ENCODE measurements at places on chromosomes 12 and 14.
A peak's percentile ranks its signal among the peaks of the same experiment; 100 is the strongest.

DNA sequence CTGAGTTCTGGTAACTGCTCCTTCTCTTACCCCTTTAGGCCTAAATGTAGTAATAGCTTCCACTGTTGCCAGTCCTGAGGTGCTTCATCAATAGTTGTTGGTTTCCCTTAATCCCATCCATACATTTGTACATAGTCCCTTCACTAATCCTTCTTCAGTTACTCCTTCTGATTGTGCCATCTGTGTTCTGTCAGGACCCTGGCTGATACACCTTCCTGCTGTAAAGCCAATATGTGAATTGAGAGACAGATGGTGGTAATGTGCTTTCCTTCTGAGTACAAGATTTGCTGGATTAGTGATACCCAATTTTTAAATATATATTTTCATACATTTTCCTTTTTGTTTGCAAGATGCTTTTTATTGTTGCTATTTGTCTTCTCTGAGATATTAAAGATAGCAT lies 66.4 kb downstream of the OTOGL start:
- no peak for DNase-seq

GRCh38 chr14:66432334-66432733 lies 53.8 kb upstream of the CCDC196 start:
- DNase-seq = no peak

- no peak for DNase-seq
These were observed 423 bp downstream of the ALDH6A1 start for GRCh38 chr14:74083784-74084276.

DNA sequence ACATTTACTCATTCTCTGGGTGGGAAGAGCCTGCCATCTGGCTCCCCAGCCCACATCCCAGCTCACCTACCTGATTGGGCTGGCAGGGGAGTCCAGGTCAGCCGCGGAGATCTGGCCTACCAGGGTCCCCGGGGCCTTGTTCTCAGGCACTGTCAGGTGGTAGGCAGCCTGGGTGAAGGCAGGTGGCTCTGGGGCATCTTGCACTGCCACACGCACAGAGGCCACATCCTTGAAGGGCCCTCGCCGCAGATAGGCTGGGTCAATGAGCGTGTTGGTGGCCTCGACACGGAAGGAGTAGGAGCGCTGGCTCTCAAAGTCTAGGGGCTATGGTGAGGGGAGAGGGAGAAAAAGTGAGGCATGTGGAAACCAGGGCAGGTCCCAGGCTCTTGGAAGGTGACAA lies 3.9 kb downstream of the CDH24 start:
- DNase-seq = no peak

DNA sequence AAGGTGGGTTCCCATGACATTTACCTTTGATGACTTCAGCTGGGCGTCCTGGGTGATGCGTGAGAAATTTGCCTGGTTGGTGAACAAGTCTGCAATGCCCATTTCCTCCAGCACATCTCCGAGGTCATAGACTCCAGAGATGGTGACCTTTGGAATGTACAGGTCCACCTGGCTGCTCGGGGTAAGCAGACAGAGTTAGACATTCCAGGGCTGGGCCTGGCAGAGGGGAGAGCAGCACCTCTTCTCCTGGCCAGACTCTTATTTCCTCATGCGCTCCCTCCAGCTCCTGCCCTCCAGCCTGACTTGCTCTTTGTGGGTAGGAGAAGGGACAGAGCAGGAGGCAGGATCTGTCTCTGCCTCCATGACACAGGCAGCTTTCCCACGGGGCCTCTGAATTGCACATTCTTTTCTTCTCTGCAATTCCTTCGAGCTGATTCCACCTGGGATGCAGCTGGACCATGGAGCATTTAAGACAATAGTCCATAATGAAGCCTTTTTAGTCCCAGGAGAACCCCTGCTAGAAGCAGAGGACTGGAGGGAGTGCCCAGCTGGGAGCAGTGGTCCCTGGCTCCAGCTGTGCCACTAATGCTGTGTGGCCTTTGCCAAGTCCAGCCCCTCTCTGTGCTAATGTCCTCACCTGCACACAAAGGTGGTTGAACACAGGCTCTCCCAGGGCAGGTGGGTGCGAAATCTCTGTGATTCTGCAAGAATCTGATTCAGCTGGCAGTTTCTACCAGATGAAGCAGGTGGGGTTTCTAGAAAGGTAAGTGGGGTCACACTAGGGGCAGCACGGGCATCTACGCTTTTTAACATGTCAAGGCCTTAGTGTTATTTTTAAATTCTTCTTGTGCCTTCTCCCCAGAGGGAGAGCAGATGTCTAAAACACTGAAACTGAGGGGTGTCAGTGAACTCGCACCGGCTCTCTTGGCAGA lies 13.2 kb upstream of the SERPINA10 start:
- peak; percentile 52 for DNase-seq

DNA sequence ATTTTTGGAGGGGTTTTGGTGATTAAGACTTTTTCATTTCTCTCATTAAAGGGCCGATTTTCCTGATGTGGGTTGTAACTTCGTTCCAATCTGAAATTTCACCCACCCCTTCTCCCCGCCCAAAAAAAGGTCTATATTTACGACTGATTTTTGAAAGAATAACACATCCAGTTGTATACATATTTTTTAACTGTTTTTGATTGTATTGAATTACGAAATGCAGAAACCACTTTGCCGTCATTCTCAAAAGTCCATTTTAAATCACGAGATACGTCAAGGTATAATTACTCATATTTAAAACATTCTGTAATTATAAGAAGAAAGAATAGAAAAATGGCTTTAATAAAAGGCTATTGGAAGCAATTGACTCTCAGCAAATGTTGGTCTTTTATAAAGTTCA lies 520.7 kb downstream of the MED13L start:
- no peak for DNase-seq

DNA sequence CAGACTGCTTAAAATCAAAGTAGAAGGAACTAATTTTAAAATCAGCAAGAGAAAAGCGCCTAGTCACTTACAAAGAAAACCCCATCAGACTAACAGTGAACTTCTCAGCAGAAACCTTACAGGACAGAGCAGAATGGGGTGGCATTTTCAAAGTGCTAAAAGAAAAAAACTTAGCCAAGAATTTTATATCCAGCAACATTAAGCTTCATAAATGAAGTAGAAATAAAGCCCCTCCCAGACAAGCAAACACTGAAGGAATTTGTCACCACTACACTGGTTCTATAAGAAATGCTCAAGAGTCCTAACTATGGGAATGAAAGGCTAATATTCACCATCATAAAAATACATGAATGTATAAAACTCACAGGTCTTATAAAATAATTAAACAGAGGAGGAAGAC lies 6.4 kb upstream of the ZNF268 start:
- DNase-seq = no peak

DNA sequence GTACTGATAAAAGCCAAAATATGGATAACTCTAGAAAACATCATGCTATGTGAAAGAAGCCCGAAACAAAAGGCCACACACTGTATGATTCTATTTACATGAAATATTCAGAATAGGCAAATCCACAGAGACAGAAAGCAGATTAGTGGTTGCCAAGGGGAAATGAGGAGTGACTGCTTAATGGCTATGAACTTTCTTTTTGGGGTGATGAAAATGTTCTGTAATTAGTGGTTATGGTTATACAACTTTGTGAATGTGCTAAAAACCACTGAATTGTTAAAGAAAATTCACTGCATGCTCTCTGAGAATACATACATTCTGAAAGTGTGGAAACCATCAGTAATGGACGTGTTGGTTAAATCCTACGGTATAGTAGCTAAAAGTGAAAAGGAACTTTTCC lies 39.9 kb upstream of the STON2 start:
- DNase-seq = no peak

- no peak for DNase-seq
These were observed 409.0 kb upstream of the PDE3A start for GRCh38 chr12:19959353-19959752.

DNA sequence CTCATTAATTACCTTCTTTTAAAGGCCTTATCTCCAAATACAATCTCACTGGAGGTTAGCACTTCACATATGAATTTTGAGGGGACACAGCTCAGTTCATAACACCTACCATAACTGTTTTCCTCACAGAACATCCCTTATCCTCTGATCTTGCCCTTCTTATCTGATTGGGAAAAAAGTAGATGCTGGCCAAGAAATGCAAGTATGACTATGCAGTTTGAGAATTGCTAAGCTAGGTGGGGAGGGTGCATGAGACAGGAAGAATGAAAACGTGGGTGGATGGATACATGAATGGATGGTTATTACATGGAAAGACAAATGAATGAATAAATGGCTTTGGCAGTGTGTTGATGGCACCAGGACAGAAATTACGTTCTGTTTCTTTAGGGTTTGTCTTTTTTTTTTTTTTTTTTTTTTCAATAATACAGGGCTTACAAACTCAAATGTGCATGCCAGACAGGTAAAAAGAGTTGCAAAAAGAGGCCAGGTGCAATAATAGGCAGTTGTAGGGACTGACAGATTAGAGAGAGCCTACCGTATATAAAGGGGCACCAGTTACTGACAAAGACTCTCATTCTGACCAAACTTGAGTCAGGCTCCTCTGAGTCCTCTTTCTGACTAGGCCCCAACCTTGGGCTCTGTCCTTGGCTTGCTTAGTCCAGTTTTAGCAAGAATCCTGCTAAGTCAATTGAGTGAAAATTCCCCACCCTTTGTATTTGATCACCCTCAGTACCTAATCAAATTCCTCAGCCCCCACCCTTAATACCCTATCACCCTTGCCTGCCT lies 304.9 kb downstream of the ZFP36L1 start:
- no peak for DNase-seq

All from vagina (tissue), 2 donors.